NCI-H1092 treated with DMSO at 0.1 percent for 48 hours (cell line): ENCODE measurements at places on chromosomes 16 and 17.
A peak's percentile ranks its signal among the peaks of the same experiment; 100 is the strongest.

DNA sequence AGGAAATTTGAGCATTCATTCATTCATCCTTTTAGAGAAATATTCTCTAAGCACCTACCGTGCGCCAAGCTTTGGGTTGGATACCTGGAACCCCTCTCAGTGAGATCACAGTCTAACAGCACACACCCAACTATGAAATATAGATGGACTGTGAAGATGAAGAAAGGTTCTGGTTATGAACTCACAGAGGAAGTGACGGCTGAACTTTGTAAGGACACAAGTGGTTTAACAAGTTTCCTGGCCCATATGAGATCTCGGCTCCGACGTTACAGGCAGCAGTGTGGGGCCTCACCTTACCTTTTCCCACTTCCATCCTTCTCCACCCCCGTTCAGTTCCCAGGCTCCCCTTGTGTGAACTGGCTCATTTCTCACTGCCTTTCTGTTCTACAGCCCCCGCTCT lies 406.2 kb downstream of the MAF start:
- no peak for DNase-seq

DNA sequence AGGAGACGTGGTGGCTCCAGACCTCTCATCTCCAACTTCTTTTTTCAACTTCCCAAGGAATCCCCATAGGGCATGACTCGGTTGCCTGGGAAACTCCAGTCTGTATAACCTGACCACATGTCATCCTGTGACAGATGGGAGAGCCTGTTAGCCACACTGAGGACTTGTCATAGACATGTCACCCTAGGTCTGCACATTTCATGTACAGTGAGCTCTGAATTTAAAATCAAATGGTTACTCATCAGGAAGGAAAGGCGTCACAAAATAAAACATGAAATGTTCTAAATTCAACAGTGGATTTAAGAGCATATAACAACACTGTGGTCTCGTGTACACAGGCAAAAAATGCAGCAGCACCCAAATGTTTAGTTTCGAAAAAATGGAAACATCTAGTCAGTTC lies 22.2 kb upstream of the ADAMTS18 start:
- DNase-seq: no peak

- no peak for DNase-seq
These were observed 2.8 kb downstream of the EMP2 start for GRCh38 chr16:10577305-10578202.

- peak; percentile 47 for DNase-seq
These were observed 4.5 kb upstream of the UNC13D start for GRCh38 chr17:75848523-75849278.

- DNase-seq: no peak
These were observed 113.4 kb upstream of the RCVRN start for GRCh38 chr17:10018461-10018891.

DNA sequence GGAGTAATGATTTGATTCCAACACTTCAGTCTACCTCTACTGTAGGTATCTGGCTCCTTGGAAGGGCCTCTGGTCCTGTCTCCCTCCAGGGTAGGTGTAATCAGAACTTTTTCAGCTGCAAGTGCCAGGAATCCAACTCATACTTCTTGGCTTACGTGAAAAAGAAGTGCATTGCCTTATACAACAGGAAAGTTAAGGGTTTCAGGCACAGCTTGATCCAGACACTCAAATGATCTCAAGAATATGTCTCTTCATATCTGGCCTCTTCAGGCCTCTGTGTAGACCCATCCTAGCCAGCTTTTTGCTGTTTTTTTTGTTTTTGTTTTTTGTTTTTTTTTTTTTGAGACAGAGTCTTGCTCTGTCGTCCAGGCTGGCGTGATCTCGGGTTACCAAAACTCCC lies 4.2 kb upstream of the CORO1A start:
- DNase-seq: no peak

DNA sequence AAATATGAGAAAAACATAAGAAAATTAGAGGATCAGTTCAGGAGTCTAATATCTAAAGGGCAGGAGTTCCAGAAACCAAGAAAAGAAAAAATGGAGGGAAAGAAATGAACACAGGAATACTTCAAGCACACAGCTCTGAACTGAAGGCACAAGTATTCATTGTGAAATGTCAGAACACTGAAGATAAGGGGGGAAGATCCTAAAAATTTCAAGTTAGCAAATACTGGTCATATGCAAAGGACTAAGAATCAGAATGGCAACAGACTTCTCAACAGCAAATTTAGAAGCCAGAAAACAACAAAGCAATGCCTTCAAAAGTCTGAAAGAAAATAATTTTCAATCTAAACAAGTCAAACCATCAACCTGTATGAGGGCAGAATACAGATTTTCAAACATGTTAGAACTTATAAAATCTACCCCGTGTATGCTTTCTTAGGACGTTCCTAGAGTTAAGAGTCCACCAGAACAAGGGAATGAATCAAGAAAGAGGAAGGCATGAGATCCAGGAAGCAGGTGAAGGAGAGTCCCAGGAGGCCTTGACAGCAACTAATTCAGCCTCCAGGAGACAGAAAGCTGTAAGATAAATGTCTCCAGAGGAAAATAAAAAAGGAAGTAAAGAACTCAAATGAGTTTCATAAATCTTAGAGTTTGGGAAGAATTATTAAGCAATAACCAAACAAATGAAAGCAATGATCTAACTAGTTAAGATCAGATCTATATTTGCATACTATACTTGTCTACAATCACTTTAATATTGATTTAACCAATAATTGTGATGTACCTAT lies 2.8 kb downstream of the BRD7 start:
- DNase-seq: no peak

DNA sequence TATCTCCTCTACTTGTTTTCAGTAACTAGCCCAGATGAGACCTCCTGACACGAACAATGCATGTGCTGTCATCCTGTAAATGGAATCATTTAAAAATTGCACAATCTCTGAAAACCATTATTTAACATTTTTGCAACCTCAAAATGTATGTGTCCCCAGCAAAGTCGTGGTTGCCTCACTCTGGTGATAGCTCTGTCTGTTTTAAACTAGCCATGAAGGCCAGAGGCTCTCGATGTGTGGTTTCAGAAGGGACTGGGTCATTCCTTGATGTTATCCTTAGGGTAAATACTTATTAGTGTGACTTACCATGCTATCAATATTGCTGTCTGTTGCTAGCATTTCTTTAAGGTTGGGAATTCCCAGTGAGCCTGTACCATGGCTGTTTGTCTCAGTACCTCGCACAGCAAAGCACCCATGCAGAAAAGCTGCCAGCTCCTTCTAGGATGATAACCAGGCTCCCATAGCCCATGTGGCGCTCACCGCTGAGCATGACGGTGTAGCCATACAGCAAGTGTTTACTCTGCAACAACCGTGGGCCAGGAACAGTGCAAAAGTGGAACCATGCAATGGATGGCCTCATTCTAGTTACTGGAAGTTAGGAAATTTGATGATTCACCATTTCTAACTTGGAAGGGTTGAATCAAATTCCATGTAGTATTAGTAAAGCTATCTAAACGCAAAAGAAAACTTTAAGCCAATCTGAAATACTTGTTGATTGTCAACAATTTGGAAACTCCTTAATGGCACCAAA lies 2.9 kb upstream of the PGS1 start:
- DNase-seq: no peak

- peak; percentile 44 for DNase-seq
These were observed 63.1 kb downstream of the MYO18A start for GRCh38 chr17:29116804-29117753.

GRCh38 chr17:17943281-17943984 lies 28.8 kb downstream of the TOM1L2 start:
- no peak for DNase-seq

GRCh38 chr17:28413804-28414203 lies 7.8 kb upstream of the SLC46A1 start:
- no peak for DNase-seq
